ENCODE measurements at places on chromosomes 1 and 21.

DNA sequence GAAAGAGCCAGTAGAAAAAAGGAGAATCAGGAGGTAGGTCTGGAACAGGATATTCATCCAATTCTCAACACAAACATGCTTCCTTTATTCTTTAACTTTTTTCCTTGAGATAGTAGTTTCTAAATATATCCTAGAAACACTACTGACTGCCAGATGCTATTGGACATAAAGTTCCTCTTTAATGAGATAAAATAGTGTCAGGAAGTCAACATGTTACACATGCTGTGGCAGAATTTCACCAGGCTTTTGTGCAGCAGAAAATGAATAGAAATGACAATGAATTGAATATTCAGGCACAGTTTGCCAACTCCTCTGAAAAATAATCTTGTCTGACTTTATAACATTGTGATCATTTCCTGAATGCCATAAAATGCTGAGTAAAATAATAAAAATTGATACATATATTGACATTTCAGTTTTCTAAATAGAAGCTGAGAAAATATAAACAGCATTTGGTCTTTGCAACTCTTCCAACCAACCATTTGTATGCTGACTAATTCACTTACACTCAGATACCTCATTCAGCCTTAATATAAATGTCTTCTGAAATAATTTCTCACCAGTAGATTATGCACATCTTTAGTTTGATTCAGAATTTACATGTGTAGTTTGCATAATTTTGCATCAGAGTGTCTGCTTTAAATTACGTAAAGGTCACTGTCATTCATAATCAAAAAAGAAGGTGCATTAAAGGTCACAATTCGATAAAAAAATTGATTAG lies 486.1 kb upstream of the ADGRL2 start:
- no peak for DNase-seq

DNA sequence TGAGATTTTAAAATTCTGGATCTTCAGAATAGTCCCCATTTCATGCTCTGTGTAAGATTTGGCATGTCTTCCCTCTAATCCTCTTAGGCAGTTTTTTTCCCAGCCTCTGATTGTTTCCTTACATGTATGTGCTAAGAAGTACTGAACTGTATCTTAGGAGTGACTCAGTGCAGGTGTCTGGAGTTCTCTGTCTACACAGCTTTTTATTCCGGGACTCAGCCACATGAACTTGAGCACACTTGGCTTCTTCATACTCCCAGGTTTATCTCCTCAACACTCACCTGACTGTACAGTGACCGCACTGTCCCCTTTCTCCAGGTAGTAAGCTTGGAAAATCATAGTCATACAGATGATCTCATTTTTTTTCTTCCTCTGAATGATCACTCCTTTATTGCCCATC lies 50.7 kb downstream of the SYT14 start:
- no peak for DNase-seq

GRCh38 chr1:3219791-3220467 lies 150.9 kb downstream of the PRDM16 start:
- DNase-seq = no peak

DNA sequence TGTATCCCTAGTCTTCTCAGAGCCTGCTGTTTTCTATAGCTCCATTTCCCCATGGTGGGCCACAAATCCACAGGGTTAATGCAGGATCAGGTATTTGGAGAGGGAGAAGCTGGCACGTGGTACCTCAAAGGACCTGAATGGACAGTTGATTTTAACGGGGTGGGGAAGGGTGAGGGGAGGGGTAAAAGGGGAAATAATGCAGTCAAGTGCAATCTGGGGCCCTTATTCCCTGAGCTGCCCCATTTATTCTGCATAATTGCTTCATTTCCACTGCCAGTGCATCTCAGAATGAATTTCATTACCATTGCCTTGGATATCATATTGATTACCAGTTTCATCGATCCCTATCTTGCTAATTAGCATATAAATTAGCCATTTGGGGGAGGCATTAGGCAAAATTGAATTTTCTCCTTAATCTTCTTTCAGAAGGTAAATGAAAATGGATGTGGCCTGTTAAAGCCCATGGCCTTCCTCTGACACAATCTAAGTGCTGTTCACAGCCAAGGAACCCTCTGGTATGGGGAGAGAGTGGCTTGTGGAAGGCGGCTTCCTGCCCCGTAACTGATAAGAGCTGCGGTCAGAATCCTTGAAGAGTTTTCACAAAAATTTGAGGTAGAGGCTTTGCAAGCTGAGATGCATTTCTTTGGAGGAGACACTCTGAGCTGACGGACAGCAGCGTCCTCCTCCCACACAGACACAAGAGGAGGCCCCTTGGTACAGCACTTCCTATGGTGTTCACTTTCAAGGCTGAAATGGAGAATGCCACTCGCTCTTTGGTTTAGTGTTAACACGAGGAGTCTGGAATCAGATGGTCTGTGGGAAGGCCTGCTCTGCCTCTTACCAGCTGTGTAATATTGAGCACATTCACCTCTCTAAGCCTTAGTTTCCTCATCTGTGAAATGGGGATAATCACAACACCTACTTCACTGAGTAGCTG lies 34.4 kb downstream of the PHC2 start:
- no peak for DNase-seq

DNA sequence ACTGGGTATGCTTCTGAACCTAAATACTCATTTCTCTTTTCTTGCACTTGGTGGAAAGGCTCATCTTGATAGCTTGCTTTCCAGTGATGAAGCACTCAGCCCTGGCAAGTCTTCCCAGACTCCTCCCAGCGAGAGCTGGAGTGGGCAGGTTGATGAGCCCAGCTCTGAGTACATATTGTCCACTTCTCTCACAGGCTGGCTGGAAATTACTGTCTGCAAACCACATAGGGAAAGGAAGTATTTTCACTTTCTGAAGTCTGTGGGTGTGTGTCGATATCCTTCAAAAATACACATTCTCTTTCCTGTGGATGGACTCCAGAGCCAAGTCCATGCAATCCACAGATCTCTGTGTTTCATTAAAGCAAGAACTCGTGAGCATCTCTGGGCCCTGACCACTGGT lies 38.7 kb upstream of the CNTN2 start:
- no peak for DNase-seq

DNA sequence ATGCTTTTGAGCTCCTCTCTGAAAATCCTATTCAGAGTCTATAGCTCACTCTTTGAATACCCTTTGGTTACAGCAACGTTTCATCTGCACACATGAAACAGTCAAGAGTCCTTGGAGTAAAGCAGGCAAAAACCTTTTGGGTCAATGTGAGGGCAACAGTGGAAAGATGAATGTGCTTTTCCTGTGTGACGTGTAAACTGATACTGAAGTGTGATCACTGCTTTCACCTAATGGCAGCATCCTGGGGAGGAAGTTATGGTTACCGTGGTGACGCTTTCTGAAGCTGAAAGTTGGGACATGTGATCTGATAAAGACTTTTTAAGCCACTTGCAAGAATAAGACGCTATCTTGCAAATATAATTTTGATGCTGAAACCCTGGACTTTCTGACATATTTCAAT lies 160.0 kb downstream of the SEC16B start:
- no peak for DNase-seq

GRCh38 chr1:156508205-156508954 lies 7.8 kb upstream of the MEF2D start:
- DNase-seq = no peak

DNA sequence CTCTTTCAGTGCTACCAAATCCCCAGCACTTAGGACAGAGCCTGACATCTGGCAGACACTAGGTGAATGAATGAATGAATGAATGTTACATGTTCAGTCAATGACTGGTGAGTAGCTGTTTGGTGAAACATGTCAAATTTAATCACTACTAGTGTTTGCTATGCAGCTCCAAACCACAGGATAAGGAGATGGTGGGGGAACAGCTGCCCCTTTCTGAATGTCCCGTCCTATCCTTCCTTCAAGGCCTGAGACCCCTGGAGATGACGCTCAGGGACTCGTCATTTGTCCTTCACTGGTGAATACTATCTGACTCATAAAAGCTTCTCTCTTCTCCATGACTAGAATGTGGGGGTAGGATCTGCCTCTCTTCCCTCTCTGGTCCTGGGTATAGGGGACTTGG lies 175.4 kb downstream of the HIVEP3 start:
- DNase-seq = no peak

DNA sequence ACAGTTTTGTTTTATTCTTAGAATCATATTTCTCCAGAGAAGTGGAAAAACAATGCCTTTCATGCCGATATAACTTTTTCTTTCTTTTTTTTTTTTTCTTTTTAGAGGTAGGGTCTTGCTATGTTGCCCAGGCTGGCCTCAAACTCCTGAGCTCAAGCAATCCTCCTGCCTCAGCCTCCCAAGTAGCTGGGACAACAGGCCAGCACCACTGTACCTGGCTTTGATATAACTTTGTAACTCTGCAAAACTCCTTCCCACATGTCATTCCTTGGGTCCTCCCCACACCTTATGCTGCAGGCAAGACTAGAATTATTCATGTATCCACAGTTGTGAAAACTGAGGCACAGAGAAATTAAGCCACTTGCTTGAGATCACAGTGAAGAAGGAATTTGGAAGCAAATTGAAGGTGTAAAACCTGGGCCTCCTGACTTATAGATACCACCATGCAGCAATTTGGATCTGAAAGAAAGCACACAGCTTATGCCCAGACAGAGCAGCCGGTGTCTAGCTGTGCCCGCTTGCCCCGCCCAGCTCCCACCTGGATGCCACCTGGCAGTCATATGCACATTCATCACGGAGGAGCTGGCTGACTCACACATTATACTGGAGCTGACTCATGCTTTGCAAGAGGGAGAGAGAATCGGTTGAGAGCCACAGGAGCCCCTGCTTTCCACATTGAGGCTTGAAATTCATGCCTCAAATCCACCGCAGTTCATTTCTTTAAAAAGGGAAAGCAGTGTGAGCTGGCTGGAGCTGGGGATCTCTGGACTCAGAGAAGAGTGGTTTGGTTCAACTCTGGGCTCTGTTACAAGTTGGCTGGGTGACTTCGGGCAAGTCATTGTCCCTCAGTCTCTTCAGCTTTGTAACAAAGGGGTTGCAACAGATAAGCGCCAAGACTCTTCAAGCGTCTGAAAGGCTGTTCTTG lies 8.3 kb upstream of the SLC2A1 start:
- DNase-seq = no peak

GRCh38 chr1:241776911-241777310 lies 71.1 kb upstream of the EXO1 start:
- no peak for DNase-seq

- no peak for DNase-seq
Observed at GRCh38 chr1:30275926-30276764, 447.2 kb downstream of the MATN1 start.

- no peak for DNase-seq
Observed at GRCh38 chr1:27876341-27877114, 4.2 kb downstream of the THEMIS2 start.

GRCh38 chr1:246679794-246680177 lies 44.4 kb upstream of the SCCPDH start:
- DNase-seq = no peak

- no peak for DNase-seq
Observed at GRCh38 chr1:147609358-147609757, 61.0 kb downstream of the ACP6 start.

GRCh38 chr1:207112616-207113296 lies 8.7 kb downstream of the C4BPA start:
- DNase-seq = no peak

DNA sequence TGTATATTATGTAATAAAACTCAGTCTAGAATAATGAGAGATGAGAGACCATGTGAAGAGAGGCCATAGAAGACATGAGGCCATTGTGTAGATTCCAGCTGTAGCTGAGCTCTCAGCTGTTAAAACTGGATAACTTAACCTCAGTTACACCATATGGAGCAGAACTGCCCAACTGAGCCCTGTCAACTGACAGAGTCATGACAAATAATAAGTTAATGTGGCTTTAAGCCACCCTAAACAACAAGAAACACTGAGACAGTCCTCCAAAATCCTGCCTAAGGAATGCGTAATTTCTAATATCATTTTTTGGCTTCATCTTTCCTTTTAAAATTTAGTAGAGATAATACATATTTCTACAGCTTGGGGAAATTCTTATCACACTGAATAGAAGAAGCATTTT lies 580.0 kb upstream of the RGS18 start:
- DNase-seq = no peak

GRCh38 chr1:226292874-226293552 lies 16.0 kb downstream of the LIN9 start:
- DNase-seq = no peak

GRCh38 chr1:159205225-159205624 lies 550 bp downstream of the ACKR1 start:
- no peak for DNase-seq

DNA sequence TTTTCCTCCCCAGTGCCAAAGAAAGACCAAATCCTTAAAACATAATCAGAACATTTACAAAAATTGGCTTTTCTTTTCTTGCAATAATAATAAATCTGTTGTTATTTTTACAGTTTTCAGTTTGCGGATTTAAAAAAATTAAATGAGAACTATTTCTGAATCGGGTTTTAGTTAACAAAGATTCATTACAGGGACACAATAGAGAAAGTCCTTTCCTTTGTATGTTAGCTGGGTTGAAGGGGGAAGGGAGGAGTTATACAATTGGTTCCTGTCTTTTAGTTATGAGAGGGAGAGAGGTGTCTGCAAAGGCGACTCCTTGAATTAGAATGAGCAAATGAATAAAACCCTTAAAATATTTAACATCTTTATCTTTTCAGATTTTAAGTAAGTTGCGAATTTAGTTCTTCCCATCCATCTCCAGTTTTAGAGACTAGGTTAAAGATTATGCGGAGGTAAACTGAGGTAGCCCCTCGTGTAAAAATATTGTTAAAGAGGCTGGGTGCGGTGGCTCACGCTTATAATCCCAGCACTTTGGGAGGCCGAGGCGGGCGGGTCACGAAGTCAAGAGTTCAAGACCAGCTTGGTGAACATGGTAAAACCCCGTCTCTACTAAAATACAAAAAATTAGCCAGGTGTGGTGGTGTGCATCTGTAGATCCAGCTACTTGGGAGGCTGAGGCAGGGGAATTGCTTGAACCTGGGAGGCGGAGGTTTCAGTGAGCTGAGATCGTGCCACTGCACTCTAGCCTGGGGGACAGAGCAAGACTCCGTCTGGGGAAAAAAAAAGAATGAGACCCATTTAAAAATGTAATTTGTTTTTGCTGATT lies 3.9 kb downstream of the SPEN start:
- no peak for DNase-seq

DNA sequence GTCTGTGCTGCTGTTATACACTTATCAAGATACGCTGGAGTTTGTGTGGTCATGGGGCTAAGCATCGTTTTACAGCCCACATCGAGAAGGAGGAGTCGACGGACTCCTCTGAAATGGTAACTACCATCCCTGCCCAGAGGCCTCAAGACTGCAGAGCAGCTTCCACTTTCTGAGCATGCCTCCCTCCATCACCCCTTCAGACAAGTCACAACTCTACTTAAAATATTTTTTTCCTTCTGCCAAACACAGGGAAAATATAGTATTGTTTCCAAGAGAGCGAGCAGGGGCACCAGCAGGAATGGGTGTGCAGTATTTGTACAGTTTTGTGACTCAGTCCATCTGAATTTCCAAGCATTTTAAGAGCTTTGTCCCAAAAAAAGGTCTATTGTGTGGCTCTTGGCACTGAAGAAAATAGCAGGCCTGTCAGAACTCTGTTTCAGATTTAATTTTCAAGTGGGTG lies 14.1 kb downstream of the EVA1C start:
- no peak for DNase-seq

Measured in esophagus squamous epithelium (tissue), 5 donors.